Kasumi-1 (cell line): ENCODE measurements at places on chromosomes 2 and 18.
A peak's percentile ranks its signal among the peaks of the same experiment; 100 is the strongest.

GRCh38 chr2:128638341-128639119 is 319.9 kb upstream of the HS6ST1 start:
- DNase-seq, result peak; percentile 89

- DNase-seq, result no peak
These were observed 188.9 kb downstream of the MYO1B start for GRCh38 chr2:191434072-191434471.

- DNase-seq, result peak; percentile 21
These were observed 120.9 kb upstream of the SMIM21 start for GRCh38 chr18:75548353-75548905.

- DNase-seq, result no peak
These were observed 128.8 kb upstream of the SOX11 start for GRCh38 chr2:5563411-5563810.

DNA sequence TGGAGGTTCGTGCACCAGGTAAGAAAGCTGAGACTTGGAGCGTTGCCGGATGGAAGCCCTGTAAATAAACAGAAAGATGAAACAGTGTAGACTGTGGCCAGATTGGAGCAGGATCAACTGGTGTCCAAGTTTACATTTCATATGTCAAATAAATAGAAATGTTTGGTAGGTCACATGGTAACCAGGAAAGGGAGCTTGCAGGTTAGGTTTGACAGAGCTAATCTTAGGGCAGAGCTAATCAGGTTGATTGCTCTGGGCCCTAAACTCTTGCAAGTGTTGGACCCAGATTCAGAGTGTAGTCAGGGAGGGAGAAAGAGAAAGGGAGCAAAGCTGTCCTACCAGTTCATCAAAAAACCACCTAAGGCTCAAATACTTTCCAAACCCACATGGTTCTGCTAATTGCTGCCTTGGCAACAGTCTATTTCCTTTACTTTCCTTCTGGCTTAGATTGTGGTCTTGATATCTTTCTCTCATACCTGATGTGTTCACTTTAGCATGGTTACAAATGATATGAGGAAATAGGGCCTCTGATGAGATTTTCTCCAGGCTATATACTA is 63.2 kb downstream of the G6PC2 start:
- no peak for DNase-seq

DNA sequence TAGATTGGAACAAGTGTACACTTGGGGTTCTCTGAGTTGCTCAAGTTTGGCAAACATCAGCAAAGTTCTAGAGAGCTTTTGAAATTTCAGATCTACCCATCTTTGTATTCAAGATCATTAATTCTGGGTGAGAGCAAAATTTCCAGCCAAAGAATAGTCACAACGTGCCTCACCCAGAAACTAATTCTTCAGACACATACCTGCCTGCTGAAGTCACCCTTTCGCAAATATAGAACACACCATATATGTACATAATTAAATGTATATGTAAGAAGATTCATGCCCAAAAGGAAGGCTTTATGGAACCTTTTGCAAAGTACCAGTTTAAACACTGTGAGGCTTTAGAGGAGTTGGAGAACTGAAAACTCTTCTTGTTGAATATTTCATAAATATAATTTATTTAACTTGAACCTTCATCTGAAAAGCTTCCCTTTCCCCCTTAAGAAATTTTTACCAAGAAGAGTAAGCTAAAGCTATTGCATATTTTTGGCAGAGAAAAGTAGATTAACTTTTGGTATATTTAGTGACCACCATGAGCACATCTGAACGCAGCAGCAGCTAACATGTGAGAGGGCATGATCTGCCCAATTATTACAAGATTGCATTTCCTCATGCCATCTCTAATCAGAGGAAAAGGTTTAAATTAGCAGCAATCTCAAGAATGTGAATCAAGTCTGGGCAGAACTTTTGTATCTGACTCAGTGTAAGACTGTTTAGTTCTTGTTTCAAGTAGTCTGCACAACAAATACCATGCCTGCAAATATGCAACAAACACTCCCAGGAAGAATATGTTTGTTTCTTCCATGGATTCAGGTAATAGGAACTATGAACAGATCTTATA is 8.2 kb downstream of the RND3 start:
- DNase-seq, result no peak

DNA sequence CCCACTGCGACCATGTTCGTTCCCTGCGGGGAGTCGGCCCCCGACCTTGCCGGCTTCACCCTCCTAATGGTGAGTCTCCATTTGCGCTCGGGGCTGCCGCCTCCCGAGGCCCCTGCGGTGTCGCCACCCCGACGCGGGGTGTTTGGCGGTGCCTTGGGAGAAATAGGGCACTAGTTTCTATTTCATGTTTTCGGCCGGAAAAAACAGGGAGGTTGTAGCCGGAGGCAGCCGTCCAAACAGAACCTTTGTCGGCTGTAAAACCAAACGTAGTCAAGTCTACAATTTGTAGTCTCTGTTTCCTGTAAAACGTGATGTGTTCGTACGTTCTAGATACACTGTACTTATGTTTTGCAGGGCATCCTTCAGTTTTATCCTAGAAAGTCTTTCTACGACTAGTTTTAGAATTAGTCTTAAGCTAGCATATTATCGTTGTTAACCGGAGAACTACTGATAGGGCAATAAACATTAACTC is 290 bp downstream of the PSMG2 start:
- DNase-seq, result no peak

DNA sequence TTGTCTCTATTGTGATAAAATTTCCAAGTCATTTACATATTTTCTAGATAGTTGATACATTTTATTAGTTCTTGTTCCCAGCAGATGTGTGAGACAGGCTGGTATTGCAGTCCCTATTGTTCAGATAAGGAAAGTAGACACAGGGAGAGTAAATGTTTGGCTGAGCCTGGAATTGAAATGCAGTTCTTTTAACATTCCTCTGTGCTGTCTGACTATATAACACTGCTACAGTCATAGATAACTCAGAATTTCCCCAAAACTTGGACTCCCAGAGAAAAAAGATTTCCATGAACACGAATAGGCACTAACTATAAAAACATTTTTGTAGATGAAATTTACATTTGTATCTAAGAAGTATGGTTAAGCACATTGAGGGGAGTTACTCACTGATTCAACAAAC is 71.4 kb downstream of the PLCL1 start:
- no peak for DNase-seq

GRCh38 chr2:149315461-149315860 is 14.9 kb upstream of the LYPD6 start:
- DNase-seq, result no peak

- no peak for DNase-seq
These were observed 30.9 kb downstream of the CD28 start for GRCh38 chr2:203737360-203737759.

DNA sequence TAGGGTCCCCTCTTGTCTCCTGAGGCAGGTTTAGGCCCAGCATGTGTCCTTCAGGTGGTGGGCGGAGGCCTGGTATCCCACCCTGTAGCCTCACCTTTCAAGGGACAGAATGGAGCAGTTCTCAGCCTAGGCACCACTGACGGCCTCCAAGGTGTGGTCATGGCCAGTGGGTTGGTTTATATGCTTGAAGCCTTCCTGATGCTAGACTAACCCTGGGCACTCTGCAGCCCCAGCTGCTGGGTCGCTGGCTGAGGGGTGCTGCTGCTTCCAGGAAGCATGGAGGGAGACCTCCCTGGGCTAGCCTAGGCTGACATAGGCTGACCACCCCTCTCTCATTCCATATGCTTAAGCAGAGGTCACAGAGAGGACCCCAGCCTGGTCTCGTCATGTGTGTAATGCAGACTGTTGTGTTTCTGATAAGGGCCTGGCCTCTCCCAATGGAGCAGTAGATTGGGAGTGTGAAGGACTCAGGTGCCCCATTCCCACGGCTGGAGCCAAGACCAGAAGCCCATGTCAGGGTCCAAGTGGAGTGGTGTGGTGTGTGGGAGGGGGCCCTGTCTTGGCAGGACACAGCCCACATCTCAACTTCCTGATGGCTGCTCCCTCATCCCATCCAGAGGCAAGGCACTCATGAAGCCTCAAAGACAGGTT is 206.6 kb downstream of the DYSF start:
- no peak for DNase-seq

- DNase-seq, result no peak
These were observed 6.9 kb upstream of the MAP4K4 start for GRCh38 chr2:101690547-101691152.

- peak; percentile 2 for DNase-seq
These were observed 156.0 kb downstream of the TFCP2L1 start for GRCh38 chr2:121128741-121129659.

- no peak for DNase-seq
These were observed 81.9 kb downstream of the ACAA2 start for GRCh38 chr18:49731421-49731841.

- peak; percentile 98 for DNase-seq
These were observed 34.8 kb upstream of the NEUROD1 start for GRCh38 chr2:181715033-181715630.

DNA sequence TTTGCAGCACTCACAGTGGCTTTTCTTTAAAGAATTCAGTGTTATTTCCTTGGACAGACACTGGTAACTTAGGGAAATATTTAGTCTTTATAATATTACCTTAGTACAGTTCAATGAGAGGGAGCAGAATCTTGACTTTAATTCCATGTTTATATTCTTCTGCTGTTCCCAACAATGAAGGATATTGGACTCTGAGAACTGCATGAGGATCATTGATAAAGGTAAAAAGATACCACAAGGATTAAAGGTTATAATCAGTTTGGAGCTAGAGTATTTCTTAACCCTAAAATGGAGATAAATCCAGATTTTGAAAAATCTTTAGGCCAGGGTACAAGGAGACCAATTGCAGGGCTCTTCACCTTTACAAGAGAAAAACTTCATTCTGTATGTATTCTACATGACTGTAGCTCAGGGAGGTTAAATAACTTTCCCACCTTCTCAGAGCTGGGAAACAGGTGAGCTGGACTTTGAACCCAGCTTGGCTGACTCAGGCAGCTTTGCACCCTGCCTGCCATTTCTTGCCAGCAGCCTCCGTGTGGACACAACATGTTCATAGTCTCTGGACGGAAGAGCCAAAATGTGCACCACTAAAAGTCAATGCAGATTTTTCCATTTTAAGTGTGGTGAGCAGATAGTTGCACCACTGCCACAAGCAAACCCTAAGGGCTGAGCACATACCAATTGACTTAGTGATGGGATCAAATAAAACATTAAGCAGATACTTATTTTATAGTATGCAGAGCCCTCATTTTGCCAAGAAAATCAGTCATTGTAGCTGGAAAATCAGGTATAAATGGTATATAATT is 26.7 kb downstream of the UPP2 start:
- DNase-seq, result no peak

DNA sequence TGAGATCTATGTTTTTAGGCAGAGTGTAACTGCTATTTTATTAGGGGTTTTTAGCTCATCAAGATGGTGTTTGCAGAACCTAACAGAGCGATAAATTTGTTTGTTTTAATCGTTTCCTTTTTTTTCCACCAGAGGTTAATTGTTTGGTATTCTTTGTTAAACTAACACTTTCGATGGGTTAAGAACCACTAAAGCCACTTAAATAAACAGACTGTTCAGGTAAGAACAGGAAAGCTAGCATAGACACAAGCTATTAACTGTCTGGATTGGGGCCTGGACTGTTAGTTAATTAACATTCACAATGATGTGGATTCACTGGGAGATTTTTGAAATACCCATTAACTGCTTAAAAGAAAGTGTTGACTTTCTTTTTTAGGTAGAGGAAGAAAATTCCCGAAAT is 209.0 kb upstream of the COPS8 start:
- DNase-seq, result no peak

DNA sequence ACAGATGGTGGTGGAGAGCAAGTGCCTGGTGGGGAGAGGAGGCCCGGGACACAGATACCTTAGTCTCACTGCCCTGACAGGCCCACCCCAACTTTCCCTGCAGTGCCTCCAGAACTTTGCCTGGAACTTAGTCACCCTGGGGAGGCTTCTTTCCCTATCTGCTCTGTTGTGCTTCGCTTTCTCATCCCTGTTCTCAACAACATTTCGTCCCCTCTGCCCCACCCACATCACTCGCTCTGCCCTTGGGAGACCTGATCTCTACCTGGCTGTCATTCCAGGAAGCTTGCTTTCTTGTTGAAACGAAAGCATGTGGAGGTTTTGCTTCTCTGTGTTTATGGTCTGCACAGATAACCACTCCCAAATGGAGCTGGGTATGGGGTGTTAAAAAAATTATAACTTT is 93.8 kb downstream of the PRKCE start:
- no peak for DNase-seq

DNA sequence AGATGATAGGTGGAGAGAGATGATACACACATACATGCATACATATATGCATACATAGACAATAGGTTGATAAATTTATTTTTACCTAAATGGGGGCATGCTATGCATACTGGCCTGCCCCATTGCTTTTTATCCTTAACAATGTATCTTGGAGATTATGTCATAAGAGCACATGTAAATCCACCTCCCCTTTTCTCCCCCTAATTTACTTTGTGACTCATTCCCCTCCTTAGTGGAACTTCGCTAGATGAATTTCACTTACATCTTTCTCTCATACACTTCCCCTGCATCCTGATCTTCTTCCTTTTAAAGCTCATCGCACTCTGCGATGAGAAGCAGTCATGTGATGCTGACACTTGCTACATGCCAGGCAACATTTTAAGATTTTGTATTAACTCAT is 223.6 kb downstream of the C1D start:
- DNase-seq, result no peak

- no peak for DNase-seq
These were observed 119.5 kb downstream of the ASXL3 start for GRCh38 chr18:33697498-33697897.

- no peak for DNase-seq
These were observed 1101.4 kb downstream of the CBLN2 start for GRCh38 chr18:71442731-71443141.

GRCh38 chr18:53861185-53861584 is 363.3 kb downstream of the MBD2 start:
- no peak for DNase-seq

DNA sequence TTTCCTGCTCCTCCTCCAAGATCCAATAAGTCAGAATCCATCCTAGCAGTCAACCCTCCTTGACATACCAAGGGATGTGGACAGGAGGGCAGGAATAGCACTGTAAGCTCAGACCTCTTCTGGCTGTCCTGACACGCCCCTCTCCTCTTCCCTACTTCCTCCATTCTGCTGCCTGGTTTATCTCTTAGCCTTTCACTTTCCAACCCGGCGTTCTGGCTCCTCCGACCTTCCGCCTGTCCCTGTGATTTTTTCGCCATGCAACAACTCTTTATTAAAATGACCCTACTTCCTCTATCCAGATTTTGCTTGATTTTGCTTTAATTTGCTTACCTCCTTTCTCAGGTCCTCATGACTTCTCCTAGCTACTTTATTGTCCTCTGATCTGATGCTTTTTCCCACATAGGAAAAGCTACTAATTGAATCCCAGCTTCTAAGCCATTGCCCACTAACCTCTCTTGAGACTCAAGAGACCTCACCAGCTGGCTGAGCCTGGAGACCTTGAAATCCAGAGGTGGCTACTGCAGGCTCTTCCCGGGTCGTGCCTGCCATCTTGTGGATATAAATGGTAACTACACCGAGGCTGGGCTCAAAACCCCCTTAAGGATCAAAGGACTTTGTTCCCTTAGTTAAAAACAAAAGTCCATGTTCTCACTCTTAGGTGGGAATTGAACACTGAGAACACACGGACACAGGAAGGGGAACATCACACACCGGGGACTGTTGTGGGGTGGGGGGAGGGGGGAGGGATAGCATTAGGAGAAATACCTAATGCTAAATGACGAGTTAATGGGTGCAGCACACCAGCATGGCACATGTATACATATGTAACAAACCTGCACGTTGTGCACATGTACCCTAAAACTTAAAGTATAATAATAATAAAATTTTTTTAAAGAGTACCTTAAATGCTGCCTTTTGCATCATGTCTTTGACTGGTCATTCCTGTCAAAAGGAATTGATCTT is 139.4 kb downstream of the AKAIN1 start:
- DNase-seq, result peak; percentile 70
